ENCODE measurements at places on chromosomes 16 and 17. TPM values are rescaled to one million over a fixed set of nuclear protein-coding genes. Genes with fewer than 3 reads are reported as not detected.

Gene SMPD3
- 1.2 TPM for total RNA-seq

Gene C16orf92
- total RNA-seq = not detected

Gene KRT34
- not detected for total RNA-seq

DNA sequence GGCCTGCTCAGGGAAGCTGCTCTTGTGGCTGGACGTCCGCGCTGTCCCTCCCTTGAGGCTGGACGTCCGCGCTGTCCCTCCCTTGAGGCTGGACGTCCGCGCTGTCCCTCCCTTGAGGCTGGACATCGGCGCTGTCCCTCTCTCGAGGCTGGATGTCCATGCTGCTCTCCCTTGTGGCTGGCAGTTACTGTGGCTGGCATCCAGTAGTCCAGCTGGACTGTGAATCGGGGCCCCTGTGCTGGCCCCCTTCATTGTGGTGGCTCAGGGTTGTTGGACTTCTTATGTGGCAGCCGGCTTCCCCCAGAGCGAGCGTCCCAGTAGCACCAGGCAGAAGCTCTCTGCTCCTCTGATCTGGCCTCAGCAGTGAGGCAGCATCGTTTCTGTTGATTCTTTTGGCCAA is 141.5 kb downstream of the IRF8 start:
- DNase-seq = no peak

GRCh38 chr17:4933646-4934045 is 1.6 kb downstream of the GP1BA start:
- no peak for DNase-seq

- no peak for DNase-seq
Measured at GRCh38 chr16:31093132-31093703, 1.4 kb downstream of the VKORC1 start.

GRCh38 chr17:70278844-70279462 is 109.6 kb downstream of the KCNJ2 start:
- no peak for DNase-seq

GRCh38 chr16:29906520-29907244 is 6.4 kb downstream of the ASPHD1 start:
- DNase-seq = no peak

DNA sequence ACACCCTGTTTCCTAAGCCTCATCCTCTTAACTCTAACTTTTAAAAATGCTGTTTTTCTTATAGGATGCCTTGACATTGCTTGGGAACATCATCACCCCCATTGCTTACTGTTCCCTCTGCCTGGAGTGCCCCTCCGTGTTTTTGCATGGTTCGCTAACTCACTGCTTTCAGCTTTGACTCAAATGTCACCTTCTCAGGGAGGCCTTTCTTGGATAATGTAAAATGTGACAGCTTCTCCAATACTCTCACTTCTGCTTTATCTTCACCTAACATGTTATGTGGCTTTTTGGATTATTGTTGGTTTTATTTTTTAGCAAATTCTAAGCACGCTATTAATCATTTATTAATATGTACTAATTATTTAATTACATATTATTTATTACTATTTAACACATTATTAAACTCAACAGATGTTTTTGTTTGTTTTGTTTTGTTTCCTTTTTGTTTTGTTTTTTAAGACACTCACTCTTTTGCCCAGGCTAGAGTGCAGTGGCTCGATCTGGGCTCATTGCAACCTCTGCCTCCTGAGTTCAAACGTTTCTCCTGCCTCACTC is 3.8 kb downstream of the CRYM start:
- no peak for DNase-seq

- DNase-seq = peak; percentile 51
Measured at GRCh38 chr16:57955572-57956188, 15.2 kb downstream of the CNGB1 start.

DNA sequence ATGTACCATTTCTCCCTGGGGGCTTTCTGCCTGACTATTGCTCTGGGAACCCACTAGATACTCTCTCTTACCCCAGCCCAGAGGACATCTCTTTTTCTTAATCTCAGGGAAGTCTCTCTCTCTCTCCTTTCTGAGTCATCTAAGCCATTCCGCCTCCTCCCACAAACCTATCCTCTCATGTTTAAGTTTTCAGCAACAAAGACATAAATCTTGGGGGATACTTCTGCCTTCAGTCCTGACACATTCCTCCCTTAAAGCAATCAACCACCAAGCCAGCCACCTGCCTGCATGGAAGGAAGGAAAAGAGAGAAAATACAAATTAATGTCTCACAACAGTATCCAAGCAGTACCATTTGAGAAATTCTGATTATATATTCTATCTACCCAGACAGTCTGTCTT is 128.8 kb downstream of the HS3ST2 start:
- no peak for DNase-seq

DNA sequence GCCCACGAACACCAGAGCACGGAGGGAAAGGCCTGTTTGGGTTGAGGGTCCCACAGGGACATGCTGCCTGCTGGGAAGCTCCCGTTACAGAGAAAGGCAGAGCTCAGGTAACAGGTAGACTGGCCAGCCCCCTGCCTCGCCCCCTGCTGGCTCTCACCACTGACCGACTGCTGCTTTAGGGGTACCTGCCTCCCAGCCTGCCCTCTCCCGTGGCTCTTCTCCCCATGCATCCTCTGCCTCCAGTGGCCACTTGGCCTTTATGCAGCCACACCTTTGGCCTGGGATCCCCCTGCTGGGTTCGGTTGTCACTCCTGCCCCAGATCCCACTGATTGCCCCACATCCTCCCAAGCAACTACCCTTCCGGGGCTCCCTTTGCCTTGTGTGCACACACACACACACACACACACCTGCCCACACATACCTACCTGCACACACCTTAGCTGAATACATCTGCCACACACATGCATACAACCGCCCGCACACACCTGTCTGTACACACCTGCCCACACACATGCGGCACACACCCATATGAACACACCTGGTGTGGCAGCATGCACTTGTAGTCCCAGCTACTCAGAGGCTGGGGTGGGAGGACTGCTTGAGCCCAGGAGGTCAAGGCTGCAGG is 7.1 kb downstream of the MCRIP1 start:
- no peak for DNase-seq

DNA sequence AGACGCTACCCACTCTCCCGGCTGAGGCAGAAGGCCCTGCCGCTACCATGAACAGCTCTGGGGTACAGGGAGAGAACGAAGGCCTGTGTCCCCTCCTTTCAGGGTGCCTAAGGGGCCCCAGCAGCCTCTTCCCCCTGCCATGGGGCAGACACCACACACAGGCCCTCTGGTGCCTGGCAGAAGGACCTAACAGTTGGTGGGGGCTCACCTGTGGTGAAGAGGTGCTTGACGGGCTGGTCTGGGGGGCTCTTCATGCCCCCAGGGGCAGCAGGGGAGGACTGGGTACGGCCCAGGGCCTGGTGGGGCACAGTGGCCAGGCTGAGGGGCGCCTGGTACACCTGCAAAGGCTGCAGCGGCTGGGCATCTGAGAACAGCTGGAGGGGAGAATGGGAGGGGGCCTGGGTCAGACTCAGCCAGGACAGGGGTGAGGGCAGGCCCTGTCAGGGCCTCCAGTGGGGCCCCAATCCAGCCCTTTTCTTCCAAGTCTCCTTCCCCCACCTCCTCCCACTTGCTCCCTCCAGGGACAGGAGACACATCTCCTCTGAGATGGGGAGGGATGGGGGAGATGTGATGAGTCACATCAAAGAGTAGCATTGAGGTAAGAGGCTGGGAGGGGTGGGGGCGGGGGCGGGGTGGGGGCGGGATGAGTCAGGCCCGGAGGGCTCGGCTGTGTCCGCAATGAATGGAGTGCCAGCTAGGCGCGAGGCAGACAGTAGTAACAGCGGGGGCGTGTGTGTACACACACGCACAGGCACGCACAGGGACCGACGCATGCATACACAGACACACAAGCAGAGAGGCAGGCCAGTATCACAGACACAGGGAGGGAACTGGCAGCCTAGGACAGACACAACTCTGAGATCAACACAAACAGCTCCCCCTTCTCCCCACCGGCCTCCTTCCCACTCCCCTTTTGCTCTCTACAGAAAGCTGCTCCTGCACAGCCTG is 16.1 kb downstream of the G6PC3 start:
- DNase-seq = no peak

DNA sequence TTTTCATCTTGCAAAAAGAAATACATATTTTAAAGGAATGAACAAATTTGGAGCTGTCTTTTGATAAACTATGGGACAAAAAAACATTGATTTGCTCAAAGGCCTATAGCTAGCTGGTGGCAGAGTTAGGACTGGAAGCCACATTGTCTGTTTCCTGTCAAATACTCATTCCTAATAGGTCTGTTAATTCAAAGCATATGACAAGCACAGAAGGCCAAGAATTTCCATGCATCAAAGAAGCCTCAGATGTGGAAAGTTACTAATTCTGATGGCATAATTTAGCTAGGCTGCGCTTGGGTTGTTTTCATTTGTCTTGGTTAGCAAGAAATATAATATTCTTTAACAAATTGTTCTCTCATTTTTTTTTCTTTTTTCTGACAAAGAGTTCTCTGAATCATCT is 98.0 kb downstream of the CDK5R1 start:
- DNase-seq = no peak

DNA sequence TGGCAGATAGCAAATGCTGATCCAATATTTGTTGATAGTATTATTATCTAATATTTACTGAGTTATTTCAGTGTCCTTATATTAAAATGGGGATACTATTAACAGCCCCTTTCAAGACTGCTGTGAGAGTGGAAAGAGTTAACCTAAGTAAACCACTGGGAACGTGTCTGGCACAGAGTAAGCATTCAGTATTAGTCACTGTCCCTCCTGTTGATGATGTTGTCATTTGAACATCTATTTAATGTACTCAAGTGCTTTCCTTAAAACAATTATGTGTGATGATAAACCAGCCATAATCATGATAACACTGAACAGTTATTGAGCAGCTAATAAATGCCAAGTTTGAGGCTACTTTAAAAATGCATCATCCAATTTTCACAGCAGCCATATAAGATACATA is 135.7 kb upstream of the XYLT1 start:
- DNase-seq = no peak

DNA sequence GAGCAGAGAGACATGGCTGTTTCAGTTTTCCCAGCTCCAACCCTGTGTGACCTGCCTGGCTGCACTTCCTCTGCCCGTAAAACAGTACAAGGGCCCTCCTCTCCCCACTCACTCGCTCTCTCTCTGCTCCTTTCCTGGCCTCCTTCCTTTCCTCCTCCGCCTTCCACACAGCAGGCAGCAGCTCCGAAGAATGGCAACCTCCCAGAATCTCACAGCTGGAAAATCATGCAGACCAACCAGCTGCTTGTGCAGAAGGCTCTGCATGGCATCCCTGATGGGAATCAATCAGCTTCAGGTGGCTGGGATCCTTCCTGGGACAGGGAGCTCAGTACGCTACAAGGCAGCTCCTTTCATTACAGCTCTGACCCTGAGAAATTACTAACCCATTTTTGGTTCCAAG is 27.4 kb downstream of the TMEM132E start:
- no peak for DNase-seq

- no peak for DNase-seq
Measured at GRCh38 chr17:81609541-81610311, 27.2 kb downstream of the NPLOC4 start.

All from left ventricle myocardium superior (tissue), 1 donor.